ENCODE measurements at places on chromosomes 3 and 15.

- DNase-seq: no peak
These were observed 126.8 kb downstream of the DLG1 start for GRCh38 chr3:197171481-197172067.

GRCh38 chr3:38453913-38454177 lies 155 bp downstream of the ACVR2B start:
- no peak for DNase-seq

- no peak for DNase-seq
These were observed 222.6 kb upstream of the NR2F2 start for GRCh38 chr15:96107916-96108315.

DNA sequence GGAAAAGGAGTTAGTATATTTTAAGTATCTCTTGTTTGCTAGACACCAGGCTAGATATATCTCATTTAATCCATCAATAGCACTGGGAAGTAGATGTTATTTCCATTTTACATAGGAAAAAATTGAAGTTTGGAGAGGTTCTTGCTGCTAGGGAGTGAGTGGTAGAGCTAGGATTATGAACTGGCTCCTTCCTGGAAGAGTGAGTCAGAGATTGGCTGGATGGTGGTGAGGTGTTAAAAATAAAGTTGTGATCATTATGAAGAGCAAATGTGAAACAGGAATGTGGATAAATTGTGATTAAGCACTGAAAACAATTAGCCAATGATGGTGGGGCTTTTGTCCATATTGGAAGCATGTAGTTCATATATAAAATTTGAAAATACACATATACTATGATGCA lies 234.2 kb downstream of the WNT5A start:
- no peak for DNase-seq

GRCh38 chr15:44736181-44736765 lies at the start of gene TRIM69:
TSS of gene TRIM69 (plus strand) at chr15:44736528. CDS start at chr15:44736705, 177 bp downstream.
- no peak for DNase-seq

Data from activated naive CD8-positive, alpha-beta T cell treated with anti-CD3 and anti-CD28 coated beads, Interleukin-2, amount 50 U/mL, for 16 hours (primary cell).